HEK293T (cell line): ENCODE measurements at places on chromosomes 12 and 14.
A peak's percentile ranks its signal among the peaks of the same experiment; 100 is the strongest.

DNA sequence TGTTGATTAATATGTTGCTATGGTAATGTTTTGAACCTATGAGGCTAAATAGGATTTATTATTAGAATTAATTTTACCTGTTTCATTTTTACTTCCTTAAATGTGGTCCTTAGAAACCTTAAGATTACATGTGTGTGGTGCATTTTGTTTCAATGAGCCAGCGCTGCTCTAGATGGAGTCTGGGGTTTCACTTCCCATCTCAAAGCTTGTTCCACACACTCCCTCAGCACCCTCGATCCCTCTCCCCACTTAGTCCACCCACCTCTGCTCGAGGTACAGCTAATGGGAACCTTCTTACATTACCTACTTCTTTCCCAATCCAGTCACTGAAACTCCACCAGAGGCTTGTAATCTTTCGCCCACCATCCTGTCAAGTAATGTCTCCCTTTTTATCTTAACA, 205.2 kb downstream of the PAX9 start:
- no peak for DNase-seq

GRCh38 chr14:67240168-67240932, 885 bp upstream of the PALS1 start:
- peak; percentile 17 for DNase-seq

- no peak for DNase-seq
Observed at GRCh38 chr14:39276579-39277114, 42.9 kb downstream of the MIA2 start.

DNA sequence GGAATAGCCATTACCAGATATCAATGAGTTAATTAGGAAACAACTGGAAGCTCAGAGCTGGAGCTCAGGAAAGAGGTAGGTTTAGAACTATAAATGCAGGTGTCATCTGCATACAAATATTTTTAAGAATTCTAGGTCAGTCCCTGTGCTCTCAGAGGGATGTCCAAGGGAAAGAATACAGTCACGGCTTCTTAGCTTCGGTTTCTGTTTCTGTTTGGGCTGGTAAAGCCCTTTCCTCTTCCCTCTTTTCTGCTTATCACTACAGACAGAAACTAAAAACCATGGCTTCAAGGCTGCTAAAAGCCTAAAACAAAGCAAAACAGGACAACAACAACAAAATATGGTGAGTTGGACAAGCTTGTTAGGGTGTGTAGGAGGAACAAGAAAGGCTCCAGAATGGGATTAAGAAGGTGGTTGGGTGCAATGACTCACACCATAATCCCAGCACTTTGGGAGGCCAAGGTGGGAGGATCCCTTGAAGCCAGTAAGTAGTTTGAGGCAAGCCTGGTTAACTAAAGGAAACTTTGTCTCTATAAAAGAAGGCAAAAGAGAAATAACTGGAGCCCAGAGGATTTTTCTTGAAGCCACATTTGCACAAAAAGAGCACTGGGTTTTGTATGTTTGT, 113.0 kb downstream of the SEC23A start:
- no peak for DNase-seq

GRCh38 chr12:102323799-102324198, 126.2 kb upstream of the PMCH start:
- DNase-seq: no peak

GRCh38 chr12:52446367-52447045, 5.4 kb downstream of the KRT6B start:
- DNase-seq: no peak

DNA sequence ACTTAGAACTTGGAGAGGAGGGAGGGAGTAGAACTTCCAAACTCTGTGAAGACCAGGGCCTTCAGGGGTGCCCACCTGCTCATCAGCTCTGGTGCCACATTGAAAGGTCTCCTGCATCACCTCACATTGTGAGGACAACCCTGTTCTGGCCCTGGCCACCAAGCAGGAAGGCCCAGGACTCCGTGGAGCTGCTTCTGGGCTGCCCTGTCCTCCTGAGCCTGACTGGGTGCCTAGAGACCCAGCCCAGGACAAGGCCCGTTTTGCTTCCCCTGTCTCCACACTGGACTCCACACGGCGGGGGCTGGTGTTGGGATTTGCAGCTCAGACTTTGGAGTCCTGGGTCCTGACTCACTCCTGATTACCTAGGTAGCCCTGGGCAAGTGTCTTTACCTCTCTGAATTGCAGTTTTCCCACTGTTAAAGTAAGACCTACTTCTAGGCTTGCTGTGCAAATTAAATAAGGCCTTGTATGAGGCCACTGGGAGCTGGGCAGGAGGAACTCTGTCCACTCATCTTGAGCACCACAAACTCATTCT, 12.5 kb upstream of the KRT82 start:
- DNase-seq: no peak
